Fibroblast of skin of right quadriceps (primary cell): ENCODE measurements at places on chromosomes 1 and 21.

DNA sequence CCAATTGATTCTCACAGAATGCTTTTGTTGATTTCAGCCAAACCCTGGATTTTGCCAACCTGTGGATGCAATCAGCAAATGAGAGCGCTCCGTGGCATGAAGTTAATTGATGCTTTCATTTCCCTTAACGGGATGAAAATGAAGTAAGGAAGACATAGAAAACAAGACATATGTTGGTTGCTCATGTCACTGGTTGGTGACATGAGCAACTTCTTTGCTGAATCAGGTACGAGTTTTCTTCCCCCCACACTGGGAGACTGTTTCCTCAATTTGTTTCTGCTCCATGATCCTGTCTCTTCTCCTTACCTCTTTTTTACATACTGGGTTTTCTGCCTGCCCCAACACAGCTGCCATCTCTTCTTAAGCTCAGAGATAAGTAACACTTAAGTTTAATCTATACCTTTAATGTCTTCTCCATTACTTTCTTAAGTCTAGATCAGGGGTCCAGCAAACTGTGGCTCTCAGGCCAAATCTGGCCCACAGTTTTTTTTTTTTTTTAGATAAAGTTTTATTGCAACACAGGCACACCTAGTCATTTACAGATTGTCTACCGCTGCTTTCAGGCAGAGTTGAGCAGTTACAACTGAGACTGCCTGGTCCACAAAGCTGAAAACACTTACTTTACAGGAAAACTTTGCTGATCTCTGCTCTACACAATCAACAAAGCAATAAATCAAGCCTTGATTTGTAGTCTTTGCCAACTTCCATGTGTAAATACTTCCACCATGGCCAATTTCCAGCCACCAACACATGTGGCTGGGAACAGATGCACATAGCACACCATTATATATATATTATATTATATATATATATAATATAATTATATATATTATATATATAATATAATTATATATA is 13.3 kb downstream of the GPR157 start:
- DNase-seq: peak; percentile 18

DNA sequence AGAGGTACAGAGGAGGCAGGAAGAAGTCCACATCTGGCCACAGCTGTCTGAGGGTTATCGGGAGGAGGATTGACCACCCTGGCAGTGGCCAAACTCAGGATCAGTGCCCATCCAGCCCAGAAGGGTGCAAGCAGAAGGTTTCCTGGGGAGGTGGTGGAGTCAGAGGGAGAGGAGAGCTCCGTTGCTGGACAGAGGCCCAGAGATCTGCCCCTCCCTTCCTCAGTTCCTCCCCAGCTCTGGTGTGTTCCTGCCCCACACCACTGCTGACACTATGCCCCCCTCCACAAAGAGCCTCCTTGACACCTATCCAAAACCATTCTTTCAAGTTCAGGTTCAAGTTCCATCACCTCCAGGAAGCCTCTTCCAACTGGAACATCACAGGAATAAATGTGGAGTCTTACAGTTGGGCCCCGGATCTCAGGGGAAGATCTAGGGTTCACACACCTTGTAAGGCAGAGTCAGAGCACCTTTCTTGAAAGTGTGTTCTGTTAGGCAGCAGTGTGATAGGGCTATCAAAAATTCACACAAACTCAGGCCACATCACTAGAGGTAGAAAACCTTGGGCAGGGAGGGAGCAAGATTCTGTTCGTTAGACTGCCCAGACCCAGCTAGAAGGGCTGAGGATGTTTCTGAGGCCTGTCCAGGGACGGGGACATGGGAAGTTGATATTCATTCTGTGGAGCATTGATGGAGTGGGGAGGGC is 7.4 kb downstream of the LDLRAD1 start:
- no peak for DNase-seq

DNA sequence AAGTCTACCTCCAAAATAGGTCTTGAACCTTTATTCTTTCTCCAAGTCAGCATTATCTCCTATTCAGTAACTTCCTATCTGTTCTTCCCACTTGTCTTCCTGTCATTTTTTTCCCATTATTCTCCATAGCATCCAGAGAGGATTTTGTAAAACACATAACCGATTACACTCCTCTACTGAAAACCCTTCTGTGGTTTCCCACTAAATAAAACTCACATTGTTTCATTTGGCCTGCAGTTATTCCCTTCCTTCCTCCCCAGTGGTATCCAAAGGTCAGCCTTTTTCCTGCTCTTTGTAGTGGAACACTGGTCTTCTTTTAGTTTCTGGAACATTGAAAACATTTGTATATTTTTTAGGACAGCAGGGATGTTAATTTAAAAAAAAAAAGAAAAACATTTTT is 266.0 kb downstream of the GPR52 start:
- DNase-seq: no peak

DNA sequence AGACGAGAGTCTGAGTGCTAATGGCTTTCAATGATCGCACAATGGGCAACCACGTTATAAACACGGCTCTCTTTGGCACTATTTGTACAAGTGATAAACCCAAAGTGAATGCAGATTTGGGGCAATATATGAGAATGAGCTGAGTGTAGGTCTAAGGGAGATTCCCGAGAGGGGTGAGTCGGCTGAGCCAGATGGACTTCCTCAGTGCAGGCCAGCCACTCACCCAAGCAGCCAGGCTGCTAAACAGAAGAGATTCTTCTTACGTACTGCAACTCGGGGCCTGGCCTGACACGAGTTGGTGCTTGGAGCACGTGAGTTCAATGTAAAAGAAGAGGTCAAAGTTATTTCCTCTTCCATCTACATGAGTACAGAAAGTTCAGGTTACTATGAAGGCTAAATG is 6.2 kb upstream of the MIXL1 start:
- DNase-seq: peak; percentile 9

DNA sequence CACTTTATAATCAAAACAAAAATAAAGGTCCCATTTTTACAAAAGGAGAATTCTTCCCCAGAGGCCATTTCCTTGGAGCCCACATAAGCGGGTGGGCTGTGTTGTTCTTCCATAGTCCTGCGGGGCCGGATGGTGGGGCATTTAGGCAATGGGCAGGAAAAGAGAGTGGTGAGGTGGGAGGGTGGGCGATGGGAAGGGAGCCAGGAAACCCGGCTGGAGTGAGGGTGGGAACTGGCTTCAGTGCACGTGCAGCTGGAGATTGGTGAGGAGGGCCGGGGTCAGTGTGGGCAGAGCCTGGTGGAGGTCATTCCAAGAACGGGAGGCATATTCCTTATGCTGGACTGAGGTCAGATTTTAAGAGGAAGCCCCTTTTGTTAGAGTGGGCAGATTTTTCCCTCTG is 13.6 kb downstream of the NENF start:
- no peak for DNase-seq

DNA sequence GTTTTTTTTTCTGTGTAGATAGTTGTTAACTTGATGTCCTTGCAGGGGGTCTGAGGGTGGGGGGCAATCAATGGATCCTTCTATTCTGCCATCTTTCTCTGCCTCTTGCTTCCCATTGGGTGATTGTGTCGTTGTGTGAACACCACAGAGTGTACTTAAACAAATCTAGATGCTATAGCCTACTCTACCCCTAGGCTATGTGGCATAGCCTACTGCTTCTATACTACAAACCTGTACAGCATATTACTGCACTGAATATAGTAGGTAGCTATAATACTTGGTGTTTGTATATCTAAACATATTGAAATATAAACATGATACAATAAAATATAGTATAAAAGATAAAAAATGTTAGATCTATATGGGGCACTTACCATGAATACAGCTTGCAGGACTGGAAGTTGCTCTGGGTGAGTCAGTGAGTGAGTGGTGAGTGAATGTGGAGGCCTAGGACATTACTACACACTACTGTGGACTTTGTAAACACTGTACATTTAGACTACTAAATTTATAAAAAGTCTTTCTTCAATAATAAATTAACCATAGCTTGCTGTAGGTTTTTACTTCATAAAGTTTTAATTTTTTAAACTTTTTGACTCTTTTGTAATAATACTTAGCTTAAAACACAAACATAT is 105.4 kb downstream of the CENPF start:
- peak; percentile 31 for DNase-seq

GRCh38 chr1:229440851-229441537 is 7.1 kb upstream of the ACTA1 start:
- peak; percentile 84 for DNase-seq

DNA sequence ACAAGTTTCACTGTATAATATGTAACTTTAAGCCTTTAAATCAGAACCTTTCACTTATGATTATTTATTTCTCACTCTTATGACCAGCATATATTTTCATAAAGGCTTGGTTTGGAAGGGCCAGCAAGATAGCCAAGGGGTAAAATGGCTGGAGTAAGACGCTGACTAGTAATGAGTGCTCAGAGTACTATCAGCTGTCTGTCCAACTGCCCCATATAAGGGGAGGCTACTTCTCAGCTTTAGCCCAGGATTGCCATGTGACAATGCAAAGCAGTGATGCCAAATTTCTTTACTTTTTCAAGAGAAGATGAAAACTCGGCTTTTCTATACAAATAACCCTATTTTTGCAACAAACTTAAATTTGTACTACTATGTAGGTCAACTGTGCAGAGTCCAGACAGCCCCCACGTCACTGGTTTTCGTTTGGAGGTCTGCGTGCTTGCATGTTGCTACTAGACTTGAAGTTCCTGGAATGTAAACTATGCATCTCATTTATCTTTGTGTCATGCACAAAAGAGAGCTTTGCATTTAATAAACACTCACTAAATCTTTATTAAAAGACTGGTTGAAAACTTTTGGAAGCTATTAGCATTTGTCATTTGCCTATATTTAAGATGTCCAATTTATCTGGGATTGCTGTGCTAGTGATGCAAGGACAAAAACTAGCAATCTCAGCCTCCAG is 110.4 kb downstream of the TNFSF18 start:
- DNase-seq: peak; percentile 93

- no peak for DNase-seq
Measured at GRCh38 chr1:201310251-201310985, 27.1 kb downstream of the PKP1 start.

GRCh38 chr1:182580736-182581135 is 8.3 kb downstream of the RNASEL start:
- DNase-seq: no peak

- no peak for DNase-seq
Measured at GRCh38 chr1:16171314-16172151, 15.7 kb upstream of the EPHA2 start.

DNA sequence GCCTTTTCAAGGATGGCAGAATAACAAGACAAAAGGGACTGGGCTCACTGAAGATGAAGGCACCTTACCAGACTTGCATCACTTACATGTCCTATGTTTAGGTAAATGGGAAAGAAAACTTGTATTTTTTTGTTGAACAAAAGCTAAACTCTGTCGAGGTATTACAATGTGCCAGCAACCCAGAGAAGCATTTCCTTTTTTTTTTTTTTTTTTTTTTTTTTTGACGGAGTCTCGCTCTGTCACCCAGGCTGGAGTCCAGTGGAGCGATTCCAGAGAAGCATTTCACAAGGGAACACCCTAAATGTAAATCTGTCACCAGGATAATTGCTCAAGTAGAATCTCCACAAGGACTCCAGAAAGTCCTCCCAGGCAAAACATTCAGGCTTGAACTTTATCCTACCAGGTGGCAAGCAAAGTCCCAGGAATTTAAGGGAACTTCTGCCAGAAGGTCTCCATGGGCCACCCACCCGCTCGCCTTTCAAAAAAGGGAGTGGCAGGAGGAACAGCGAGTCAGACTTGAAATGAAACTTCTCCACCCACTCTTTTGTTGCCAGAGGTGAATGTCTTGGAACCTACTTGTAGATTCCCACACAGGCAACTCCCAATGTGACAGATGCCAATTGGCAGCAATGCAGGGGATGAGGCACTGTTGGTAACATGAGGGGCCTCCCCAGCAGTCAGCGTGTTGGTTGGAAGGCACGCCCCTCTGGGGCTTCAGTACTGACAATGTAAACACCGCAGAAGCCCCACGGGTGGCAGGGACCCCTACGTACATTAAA is 125.0 kb downstream of the TIAM1 start:
- DNase-seq: peak; percentile 46

DNA sequence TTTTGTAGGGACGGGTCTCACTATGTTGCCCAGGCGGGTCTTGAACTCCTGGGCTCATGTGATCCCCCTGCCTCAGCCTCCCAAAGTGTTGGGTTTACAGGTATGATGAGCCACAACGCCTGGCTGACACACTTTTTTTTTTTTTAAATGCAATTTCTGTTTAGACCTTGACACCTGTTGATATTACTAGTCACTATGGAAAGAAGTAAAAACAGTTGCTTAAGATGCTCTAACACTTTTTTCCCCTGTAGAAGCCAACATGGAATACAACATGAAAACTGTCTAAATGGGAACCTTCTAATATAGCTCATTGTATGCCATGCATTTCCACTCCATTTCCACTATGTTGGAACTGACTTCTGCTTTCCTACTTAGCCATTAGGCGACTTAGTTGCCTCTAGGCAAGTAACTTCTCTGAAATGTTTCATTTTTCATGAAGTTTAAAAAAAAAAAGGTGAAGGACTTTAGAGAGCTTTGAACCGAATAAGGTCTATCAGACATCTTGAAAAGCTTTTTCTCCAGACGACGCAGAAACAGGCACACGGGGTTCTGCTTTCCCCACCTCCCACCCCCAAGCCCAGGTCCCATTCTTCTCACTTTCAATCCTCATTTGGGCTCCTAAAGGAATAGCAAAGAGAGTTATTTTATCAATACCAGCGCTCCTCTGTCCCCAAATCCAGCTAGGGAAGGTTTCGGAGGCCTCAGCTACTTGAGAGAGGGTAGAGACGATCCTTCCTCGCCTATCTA is 648 bp upstream of the DR1 start:
- DNase-seq: no peak

- no peak for DNase-seq
Measured at GRCh38 chr21:45886610-45887026, 95.0 kb upstream of the COL6A1 start.

DNA sequence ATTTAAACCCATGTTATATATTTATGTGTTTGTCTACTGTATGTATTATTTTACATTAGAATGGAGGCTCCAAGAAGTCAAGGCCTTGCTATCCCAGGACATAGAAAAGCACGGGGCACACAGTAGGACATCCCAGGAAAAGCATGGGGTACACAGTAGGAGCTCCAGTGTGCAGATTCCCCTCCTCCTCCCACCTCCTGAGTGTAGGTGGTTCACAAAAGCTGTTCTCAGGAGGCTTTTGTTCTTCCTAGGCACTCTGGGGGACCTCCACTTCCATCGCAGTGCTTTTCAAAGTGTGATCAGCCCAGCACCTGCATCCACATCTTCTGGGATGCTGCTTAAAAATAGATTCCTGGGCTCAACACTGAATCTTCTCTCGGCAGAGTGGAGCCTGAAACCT is 30.8 kb upstream of the VTCN1 start:
- no peak for DNase-seq
